Head of caudate nucleus (tissue), 42 donors: ENCODE measurements at places on chromosomes 12 and 14.

- no peak for DNase-seq
These were observed 27.5 kb downstream of the MGAT4C start for GRCh38 chr12:86228656-86229055.

DNA sequence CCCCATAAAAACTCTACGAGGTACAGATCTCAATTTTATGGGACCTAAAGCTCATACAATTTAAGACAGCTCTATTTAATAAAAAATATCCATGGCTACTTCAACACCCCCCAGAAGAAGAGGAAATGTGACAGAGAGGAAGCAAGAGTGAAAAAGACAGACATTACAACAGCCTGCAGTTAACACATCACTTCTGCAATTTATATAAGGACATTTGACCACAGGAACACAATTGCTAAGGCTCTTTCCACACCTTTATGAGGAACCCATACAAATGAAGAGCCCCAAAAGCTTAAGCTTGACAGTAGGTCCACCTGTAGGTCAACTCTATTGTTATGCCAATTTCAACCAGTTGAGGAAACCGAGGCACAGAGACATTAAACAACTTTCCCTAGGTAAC is 5.6 kb downstream of the OR10P1 start:
- no peak for DNase-seq

- no peak for DNase-seq
These were observed 10.7 kb downstream of the CIPC start for GRCh38 chr14:77108753-77109152.

GRCh38 chr12:87464565-87464964 is 564.6 kb downstream of the C12orf50 start:
- DNase-seq, result no peak

- DNase-seq, result peak; percentile 95
These were observed at the start of gene AKAP6 for GRCh38 chr14:32329146-32329545. Gene AKAP6, plus strand, starts transcription at chr14:32329298. Its CDS starts 104,196 bp downstream, at chr14:32433494.

- no peak for DNase-seq
These were observed 2.4 kb downstream of the SLC11A2 start for GRCh38 chr12:51023625-51024382.

- peak; percentile 30 for DNase-seq
These were observed 166.1 kb downstream of the ADCK1 start for GRCh38 chr14:77965919-77966435.

- DNase-seq, result no peak
These were observed 593.0 kb downstream of the VRK1 start for GRCh38 chr14:97390096-97390724.

- DNase-seq, result no peak
These were observed 33.0 kb upstream of the ULK1 start for GRCh38 chr12:131861261-131862083.

DNA sequence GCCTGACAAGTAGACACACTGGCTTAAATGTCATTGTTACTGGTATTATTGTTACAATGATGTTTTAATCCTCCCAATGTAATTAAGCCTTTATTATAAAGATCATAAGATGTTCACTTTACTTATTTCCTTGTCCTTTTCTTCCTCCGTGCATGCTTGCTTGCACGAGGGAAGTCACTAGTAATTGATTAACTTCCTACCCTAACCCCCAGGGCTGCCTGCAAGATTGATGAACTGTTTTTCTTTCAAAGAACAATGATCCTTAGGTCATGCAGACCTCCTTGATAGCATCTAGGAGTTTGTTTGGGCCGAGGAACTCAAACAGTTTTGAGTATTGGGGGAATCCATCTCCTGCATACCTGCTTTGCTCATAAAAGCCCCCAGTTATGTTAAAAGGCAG is 43.0 kb downstream of the GLRX5 start:
- DNase-seq, result no peak

DNA sequence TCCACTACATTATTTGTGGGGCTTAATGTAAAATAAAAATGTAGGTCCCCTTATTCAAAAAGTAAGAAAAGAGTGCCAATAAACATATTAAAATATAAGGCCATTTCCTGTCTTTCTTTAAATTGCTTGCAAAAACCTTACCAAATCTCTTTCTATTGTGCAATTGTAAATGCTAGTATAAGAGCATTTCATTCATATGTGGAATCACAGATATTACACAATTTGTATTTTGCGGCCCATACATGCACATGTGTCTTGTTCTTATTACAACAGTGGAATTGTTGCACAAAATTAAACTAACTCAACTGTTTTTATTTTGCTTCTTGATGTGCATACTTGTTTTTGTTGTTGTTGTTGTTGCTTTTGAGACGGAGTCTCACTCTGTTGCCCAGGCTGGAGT is 20.1 kb upstream of the CRADD start:
- DNase-seq, result no peak

- no peak for DNase-seq
These were observed 9.5 kb upstream of the SERPINA3 start for GRCh38 chr14:94602722-94603121.

DNA sequence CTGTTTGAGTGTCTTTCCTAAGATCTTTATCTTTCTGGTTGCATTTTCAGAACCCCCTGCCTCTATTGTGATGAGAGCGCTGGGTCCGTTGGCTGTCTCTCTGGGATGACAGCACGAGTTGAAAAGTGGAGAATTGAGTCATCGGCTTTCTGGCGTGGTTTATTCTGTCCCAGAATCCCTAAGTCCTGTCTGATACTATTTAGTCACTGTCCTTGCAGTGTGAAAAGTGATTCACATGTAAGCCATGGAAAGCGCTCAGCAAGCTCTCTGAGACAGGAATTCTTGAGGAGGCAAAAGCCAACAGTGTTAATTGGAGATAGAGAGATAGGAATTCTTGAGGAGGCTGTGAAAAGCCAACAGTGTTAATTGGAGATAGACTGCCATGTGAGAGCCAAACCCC is 121.7 kb downstream of the CHST11 start:
- DNase-seq, result no peak
